ENCODE measurements at places on chromosomes 7 and 10.

DNA sequence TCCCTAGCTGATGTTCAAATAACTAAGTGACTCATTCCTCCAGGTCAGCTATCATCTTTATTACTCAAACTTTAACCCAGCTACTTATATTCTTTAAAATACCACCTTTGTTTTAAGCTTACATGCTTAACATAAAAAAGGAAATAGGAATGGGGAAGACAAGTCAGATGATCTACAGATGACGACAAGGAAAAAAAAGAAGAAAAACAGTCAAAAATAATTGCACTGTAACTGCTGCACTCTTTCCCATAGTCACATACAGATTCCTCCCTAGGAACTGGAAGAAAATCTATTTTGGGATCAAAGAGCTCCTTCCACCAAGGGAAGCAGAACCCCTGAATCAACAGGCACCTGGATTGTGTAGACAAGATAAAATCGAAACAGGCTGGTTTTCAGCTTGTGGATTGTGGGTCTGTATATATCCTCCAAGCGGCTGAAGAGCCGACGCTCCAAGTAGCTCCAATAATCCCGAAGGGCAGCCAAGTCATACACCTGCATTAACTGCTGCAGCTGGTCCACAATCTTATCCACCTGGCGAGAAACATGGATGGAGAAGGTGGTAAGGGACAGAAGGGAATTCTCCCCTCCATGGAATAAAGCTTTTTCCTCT lies 2.0 kb downstream of the WDR91 start:
- DNase-seq = no peak

DNA sequence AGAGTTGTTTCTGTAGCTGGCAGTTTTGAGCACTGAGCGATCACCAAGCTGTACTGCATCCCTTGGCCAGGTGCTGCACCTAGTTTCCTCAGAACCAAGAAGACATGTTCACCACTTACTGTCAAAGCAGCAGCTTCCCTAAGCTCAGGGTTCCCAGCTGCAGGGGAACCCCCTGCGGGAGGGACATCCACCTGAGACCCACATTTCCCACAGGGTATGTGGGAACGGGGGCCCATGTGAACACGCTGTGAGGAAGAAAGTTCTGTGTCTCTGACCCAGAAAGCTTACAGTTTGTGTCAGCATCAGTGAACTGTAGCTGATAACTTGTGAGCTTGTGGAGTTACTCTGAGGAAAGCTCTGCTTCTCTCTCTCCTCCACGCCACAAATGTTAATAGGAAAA lies 436.8 kb upstream of the IGFBP3 start:
- no peak for DNase-seq

DNA sequence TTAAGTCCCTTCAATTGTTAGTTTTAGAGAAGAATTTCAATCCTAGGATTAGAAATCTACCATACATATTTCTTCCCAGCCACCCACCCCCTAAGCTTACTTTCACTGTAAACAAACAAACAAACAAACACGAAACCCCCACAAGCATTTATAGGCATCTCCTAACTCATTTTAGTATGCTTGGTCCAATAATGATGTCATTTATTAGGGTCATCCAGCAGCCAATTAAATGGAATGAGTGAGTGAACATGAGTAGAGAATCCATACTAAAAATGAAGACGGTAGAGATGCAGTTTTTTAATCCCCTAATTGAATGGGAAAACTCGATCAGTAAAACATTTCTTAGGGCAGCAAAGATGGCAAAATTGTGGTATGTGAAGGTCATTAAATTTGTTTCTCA lies 3.2 kb downstream of the TAC1 start:
- DNase-seq = no peak

DNA sequence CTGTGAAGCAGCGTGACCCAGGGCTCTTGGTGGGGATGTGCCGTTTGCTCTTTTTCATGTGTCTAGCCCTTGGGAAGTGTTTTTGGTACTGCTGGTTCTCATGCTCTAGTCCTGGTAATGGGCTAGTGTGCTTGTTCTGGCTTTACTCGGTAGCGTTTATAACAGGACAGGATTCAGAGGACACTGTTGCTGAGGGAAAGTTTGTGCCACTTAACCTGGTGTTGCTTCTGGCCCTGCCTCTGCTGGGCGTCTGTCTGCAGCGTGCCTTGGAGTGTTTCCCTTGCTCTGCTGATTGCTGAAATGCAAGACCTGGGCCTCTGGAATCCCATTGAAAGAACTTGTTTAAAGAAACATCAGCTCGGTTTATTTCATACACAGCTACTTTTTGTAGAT lies 35.0 kb downstream of the INPP5A start:
- no peak for DNase-seq

GRCh38 chr10:110326351-110327032 lies 21.8 kb upstream of the SMNDC1 start:
- peak; percentile 71 for DNase-seq

DNA sequence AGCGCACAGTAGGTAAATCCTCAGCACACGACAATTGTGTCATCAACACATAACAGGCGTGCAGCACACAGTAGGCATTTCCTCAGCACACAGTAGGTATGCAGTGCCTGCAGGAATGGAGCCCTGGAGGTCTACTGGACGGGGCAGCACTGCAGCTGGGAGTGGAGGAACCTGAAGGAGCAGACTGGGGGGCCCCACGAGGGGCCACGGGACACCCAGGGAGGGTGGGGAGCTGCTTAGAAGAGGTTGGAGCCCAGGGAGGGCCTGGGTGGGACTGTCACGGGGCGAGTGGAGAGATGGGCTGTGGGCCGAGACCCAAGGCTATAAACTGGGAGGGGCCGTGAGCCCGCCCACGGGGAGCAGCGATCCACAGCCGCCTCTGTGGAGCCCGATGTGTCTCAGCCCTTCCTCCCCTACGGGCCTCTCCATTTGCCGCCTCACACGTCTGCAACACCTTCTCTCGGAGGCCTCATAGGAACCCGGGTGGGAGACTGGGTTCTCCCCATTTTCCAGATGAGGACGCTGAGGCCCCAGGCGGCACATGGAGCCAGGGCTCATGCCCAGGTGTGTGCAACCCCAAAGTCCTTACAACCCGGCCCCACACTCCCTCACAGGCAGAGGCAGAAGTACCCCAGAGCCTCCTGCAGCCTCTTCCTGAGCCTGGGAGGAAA lies 101.5 kb downstream of the MICALL2 start:
- DNase-seq = no peak

- DNase-seq = no peak
Measured at GRCh38 chr10:9018195-9019173, 964.0 kb downstream of the GATA3 start.

DNA sequence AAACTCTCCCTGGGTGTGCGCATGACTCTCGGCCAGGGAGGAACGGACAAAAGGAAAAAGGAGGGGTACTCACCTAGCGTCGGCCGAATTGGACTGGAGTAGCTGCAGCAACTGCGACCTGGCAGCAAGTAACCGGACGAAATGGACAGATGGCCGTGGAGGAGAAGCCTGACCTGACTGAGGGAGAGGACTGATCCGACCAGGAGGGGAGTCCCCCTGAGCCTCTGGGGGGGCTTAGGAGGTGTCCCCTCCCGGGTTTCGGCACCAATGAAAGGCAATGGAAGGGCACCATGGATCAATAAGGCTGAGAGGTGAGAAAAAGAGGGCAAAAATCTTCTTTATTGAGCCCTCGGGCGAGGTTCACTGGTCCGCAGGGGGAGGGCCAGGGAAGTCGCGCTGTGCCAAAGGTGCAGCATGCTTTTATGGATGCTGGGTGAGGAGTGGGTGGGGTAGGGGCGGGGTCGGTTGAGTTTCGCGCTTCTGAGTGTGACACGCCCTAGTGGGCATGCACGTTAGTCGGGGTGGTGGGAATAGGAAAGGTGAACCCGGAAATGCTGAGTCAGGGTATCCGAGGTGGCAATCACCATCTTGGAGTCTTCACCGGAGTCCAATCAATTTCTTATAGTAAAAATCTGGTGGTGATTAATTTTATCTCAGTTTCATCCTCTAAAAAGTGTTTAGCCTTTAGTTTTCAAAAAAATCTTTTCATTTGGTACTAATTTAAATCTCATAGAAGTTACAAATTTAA lies 638.5 kb upstream of the DPP6 start:
- no peak for DNase-seq

DNA sequence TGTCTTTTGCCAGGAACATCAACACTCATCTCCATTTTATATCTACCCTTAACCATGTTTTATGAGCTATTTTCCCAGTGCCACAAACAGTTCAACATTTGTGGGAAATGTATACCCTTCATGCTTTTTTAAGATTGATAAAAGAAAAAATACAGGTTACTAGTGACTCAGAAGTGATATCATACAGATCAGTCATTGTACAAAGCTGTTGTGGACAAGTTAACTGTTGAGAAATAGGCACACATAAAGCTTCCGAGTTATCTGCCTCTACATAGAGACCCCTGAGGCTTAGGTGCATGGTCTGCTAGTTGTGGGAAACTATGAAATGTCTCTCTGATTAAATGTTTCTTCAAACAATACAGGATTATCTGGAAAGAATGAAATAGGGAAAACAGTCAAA lies 96.3 kb downstream of the LSM5 start:
- DNase-seq = no peak

DNA sequence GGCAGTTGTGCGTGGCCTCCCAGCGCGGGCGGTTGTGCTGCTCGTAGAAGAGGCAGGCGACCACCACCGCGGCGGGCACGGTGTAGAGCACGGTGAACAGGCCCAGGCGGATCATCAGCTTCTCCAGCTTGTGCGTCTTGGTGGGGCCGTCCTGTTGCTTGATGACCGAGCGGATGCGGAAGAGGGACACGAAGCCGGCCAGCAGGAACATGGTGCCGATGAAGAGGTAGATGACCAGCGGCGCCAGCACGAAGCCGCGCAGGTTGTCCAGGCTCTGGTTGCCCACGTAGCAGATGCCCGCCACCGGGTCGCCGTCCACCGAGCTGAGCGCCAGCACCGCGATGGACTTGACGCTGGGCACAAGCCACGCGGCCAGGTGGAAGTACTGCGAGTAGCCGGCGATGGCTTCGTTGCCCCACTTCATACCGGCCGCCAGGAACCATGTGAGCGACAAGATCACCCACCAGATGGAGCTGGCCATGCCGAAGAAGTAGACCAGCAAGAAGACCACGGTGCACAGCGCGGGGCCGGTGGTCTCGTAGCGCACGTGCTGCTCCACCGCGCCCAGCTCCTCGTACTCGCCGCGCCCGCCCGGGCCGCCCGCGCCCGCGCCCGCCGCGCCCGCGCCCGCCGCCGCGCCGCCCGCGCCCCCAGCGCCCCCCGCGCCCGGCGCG lies 2.2 kb downstream of the FZD8 start:
- DNase-seq = no peak

DNA sequence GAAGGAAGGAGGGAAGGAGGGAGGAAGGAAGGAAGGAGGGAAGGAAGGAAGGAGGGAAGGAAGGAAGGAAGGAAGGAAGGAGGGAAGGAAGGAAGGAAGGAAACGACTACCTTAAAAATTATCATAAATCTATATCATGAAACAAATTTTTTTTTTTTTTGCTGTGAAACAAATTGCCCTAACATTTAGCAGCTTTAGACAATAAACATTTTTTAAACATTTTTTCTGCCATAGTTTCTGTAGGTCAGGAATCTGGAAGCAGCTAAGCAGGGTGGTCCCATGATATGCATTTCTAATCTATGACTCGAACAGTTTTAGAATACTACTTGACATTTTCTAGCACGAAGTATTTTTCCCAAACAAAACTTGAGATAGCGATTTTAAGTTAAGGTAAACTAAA lies 42.9 kb upstream of the TSPAN13 start:
- DNase-seq = no peak

DNA sequence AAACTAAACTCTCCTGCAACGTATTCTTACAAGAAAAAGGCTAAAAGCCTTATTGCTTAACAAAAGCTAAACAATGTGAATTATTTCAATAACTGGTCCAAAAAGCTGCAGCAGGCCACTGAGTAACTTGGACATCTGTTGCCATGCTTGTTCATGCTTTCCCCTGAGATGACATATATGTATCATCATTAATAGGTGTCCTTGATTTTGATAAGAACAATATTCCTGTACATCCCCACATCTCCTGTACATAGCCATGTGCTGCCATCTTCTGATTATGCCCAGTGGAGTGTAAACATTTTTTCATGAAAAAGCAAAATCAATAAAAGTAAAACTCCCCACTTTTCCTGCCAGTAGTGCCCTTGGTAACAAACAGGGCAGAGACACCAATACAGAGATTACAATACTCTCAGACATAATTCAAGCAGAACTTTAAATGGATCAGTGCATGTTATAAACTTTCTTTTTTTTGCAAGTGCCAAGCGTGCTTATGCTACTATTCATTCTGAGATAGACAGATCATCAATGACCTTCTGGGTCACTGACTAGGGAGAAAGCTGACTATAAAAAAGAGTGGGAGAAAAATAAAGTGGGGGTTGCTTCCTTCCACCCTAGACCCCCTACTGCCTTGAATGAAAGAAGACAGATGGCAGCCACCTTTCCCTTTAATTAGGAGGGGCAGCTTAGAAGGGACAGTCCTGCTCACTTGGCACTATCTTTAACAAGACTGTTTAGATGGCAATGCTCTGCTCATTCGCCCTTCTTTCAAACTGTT lies 205.5 kb upstream of the KLF14 start:
- no peak for DNase-seq

DNA sequence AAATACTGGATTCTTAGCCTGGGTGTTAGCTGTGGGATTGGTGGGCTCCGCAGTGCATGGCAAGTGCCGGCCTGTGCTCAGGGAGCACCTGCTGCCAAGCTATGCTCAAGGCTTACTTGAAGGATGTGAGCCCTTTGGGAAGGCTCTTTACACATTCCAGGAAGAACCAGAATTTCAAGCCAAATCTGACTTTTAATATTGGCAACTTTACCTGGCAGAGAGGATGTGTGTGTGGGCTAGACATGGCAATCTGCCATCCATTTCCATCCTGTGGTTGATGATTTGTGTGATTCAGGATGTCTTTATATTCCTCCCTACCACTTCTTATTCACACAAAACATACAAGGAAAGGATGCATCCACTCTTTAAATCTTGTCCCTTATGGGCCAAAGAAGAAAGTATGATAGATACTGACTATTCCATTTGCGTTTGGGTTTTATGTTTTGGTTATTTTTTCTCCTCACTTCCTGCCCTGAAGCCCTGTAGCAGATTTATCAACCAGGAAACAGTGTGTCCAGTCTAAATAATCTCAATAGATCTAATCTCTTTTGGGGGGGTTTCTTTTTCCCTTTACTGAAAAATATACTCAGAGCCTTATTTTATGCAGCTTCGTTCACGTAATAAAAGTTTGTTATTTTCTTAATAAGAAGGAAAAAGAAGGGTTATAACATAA lies 247.1 kb downstream of the COBL start:
- no peak for DNase-seq

DNA sequence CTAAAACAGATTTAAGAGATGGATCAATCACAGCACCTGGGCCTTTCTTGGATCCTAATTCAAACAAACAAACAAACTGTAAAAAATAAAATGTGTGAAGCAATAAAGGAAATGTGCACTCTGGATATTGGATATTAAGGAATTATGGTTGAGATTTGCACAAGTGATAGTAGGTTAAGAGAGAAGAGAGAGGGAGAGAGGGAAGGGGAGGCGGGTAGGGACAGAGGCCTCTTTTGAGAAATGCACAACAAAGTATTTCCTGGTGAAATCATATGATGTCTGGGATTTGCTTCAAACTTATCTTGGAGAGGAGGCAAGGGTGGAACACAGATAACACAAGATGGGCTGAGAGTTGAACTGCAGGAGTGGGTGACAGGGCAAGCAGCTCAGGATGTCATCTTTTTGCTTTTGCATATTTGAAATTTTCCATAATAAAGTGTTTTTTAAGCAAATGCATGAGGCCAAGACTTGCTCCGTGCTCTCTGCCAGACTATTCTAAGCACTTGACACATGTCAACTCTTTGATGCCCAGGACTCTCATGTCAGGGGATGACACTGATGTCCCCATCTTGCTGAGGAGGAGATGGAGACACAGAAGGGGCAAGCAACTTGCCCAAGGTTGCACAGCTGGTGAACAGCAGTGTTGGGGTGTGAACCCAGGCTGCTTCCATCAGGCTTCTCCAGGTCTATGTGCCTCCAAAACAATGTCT lies 9.1 kb upstream of the AEBP1 start:
- DNase-seq = no peak

- DNase-seq = no peak
Measured at GRCh38 chr7:18753972-18754610, 258.5 kb downstream of the HDAC9 start.
